ENCODE measurements at places on chromosomes 6 and 20. TPM values are rescaled to one million over a fixed set of nuclear protein-coding genes. Genes with fewer than 3 reads are reported as not detected.

DNA sequence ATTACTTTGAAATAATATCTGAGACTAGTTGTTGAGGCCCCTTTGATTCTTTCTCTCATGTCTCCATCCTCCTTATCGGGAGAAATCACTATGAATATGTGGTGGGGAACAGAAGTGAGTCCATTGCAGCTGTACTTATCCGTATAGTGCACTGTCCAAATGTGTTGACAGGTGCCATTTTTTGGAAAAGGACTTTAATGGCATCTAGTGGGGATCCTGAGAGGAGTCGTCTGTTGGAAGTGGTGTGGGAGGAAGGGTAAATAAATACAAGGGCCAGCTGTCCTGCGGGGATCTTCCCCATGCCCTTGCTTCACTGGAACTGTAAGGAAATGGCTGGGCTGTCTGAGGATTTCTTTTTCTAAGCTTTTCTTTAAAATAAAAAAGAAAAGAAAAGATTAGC is 19.4 kb downstream of the TPX2 start:
- DNase-seq = no peak

DNA sequence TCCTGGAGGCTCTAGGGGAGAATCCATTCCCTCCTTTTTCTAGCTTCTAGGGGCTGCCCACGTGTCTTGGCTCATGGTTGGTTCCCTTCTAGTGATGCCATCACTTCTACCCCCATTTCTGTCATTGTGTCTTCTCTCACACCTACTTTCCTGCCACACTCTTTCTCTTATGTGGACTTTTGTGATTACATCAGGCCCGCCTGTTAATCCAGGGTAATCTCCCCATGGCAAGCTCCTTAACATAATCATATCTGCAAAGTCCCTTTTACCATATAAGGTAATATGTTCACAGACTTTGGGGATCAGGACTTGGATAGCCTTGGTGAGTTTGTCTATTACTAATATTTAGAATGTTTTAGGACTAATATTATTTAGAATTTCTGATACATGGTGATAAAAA is 111.9 kb downstream of the DNAH8 start:
- DNase-seq = no peak

DNA sequence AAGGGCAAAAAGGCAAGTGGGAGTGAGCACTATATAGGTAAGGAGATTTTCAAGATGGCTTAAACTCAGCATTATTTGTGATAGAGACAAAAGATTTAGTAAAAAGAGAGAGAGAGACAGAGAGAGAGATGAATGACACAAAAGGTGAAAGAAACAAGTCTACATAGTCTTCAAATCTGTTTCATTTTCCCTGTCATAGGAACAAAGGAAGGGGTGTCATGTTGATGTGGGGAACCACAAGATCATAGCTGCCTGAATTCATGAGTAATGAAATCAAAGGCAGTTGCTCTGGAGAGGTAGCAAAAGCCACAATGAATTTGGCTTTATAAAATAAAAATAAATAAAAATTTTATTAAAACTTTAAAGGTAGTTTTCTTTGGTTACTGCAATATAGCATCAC is 67.2 kb upstream of the PHIP start:
- no peak for DNase-seq

DNA sequence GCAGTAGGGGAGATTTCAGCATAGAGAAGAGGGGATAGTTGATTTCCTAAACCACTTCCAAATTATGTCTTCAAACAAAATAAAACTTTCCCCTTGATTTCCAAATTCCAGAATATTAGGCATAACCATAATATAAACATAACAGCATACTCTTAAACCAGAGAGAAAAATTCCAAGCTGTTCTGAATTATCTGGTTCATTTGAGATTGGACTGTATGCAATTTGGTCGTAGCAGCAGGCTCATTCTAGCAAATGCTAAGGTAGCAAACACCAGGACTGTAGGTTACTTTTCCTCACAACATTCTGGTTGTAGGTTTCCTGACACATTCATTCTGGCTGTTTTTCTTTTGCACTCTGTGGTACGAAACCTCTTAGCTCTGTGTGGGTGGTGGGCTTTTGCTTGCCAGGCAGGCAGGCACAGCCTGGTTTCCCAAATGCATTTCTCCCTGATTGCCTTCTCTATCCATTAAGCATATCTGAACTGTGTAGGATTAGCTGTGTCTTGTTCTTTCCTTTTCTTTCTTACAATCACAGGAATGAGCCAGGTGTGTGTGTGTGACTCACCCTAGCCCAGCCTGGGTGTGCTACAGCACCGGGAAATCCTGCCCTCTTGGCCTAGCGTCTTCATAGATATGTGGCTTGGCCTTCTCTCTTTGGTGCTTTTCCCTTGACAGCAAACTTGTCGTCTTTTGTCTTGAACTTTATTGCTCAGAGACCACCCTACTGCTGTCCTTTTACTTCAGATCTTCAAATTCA is 77.1 kb downstream of the JARID2 start:
- DNase-seq = no peak

GRCh38 chr6:158049055-158050028 is 67.7 kb downstream of the SYNJ2 start:
- DNase-seq = no peak

GRCh38 chr6:112366695-112367553 is 19.8 kb downstream of the RFPL4B start:
- DNase-seq = no peak

GRCh38 chr6:153662982-153663381 is 376.1 kb upstream of the OPRM1 start:
- no peak for DNase-seq

- no peak for DNase-seq
These were observed 695.0 kb downstream of the COL12A1 start for GRCh38 chr6:74510878-74511277.

GRCh38 chr20:48758206-48758820 is 69.5 kb downstream of the PREX1 start:
- no peak for DNase-seq

GRCh38 chr20:56925831-56926170 is 296.7 kb downstream of the TFAP2C start:
- no peak for DNase-seq

The TMEM170B gene
- total RNA-seq = 4.1 TPM

DNA sequence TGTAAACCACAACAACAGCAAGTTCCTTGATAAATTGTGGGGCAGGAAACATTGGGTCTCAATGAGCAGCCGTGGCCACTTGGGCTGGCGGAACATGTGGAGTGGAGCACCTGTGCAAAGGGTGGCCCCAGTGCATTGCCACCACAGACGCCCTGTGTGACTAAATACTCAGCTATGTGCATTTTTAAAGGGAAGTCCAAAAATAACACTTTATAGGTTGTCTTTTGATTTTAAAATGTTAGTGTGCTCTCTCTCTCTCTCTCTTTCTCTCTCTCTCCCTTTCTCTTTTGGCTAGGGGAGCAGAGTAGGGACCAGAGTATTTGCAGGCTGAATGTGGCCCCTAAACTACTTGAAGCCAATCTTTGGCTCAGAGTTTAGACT is 236.3 kb downstream of the BCAS1 start:
- DNase-seq = no peak

DNA sequence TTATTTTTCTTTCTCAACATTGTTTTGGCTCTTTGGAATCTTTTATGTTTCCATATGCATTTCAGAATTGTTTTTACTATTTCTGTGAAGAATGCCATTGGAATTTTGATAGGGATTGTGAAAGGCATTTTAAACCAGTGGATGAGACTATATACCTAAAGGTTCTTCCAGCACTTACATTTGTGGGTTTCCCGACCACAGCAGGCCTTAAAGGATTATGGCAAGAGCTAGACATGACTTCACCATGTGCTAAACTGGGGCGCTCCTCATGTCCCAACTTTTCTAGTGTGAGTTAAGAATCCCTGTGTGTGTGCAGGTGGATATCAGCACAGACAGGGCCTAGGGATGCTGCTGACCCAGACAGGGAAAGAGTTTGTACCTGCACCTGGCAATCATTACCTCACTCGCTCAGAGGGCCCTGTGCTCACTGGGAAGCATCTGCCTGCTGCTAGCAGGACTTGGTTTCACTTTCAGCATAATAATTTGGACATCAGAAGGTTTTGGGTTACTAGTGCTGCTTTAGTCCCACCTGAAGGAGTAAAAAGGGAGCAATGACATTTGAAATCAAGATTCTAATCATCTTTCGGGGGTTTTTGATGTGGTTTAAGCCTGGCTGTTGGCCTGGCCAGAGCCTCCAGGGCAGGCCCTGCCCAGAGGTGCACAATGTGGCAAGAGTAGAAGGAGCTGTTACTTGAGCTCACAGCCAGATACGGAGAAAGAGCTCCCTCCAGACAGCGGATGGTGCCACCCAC is 137.1 kb downstream of the CDC5L start:
- no peak for DNase-seq

DNA sequence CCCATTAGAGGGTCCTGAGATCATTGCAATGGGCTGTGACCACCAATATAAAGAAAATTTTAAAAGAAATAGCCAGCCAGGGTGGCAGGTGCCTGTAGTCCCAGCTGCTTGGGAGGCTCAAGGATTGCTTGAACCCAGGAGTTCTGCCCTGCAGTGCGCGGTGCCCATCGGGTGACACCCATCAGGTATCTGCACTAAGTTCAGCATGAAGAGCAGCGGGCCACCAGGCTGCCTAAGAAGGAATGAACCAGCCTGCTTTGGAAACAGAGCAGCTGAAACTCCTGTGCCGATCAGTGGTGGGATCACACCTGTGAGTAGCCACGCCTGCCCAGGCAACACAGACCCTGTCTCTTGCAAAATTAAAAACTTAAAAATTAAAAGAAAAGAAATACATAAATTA is 102.5 kb upstream of the FOXC1 start:
- no peak for DNase-seq

The LTV1 gene
- total RNA-seq = 26.9 TPM

GRCh38 chr6:89079511-89080234 is 878 bp upstream of the PNRC1 start:
- peak; percentile 87 for DNase-seq

GRCh38 chr6:54698974-54699373 is 147.6 kb upstream of the FAM83B start:
- no peak for DNase-seq

DNA sequence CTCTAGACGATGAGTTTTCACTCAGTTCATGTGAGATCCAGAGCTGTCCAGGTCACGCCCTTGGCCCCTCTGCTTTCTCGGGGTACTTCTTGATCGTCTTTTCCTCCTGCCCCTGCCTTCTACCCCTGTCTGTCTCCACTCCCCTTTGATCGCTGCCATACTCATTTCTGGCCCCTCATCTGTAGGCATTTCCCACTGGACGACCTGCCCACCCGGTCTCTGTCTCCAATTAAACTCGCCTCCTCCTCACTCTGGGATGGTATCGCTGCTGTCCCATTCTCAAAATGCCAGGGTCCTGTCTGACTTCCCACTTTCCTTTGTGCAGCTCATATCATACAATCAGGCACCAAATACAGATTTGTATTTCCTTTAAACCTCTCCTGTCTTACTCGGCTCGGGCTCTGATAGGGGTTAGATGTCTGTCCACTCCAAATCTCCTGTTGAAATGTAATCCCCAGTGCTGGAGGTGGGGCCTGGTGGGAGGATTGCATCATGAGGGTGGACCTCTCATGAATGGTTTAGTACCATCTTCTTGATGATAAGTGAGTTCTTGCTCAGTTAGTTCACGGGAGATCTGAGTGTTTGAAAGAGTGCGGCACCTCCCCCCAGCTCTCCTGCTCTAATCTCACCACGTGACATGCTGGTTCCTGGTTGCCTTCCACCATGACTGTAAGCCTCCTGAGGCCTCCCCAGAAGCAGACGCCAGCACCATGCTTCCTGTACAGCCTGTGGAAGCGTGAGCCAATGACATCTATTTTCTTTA is 3.5 kb upstream of the SYNJ2 start:
- DNase-seq = no peak

- DNase-seq = peak; percentile 12
These were observed 1193.0 kb upstream of the CITED2 start for GRCh38 chr6:140567466-140567865.

- DNase-seq = peak; percentile 34
These were observed at the start of gene OPRL1 for GRCh38 chr20:64080013-64080812. Gene OPRL1, plus strand, starts transcription at chr20:64080082. Its CDS starts 12,639 bp downstream, at chr20:64092721.

GRCh38 chr6:73898599-73898998 is 202.6 kb downstream of the CD109 start:
- no peak for DNase-seq

GRCh38 chr6:37878150-37878710 is 58.7 kb downstream of the ZFAND3 start:
- no peak for DNase-seq

GRCh38 chr6:53300656-53301551 is 47.8 kb downstream of the ELOVL5 start:
- DNase-seq = peak; percentile 53

The GSTA3 gene
- total RNA-seq = not detected

The MAP7 gene
- total RNA-seq = 0.42 TPM

DNA sequence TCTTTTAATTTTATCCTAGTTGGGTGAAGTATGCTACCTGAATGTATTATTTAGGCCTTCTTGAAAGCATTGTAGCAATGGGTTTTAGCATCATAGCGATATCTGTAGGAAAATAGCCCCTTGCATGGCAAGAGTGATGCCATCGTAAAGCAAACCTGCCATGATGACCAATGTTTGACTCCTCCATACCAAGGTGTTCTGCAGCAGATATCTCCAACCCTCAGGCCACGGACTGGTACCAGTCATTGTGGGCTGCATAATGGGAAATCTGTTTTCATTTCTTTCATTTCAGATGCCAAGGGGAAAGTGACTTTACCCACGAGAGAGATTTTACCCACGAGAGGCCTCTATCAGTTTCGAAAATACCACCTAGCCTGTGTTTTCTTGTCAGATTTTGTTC is 6.2 kb downstream of the TXLNB start:
- no peak for DNase-seq

The DEFB110 gene
- total RNA-seq = not detected

GRCh38 chr6:16267428-16268263 is 29.3 kb downstream of the GMPR start:
- no peak for DNase-seq

The STK4 gene
- 29.6 TPM for total RNA-seq

- DNase-seq = no peak
These were observed 236.5 kb downstream of the CDKAL1 start for GRCh38 chr6:20770773-20771172.

The ZNF165 gene
- 0.30 TPM for total RNA-seq

The SPTLC3 gene
- total RNA-seq = 0.23 TPM

- peak; percentile 90 for DNase-seq
These were observed 1.2 kb downstream of the TRAF3IP2 start for GRCh38 chr6:111604259-111605099.

The FNDC11 gene
- total RNA-seq = 0.51 TPM

All from endothelial cell of umbilical vein (primary cell).